ENCODE measurements at places on chromosomes 13 and 19. TPM values are rescaled to one million over a fixed set of nuclear protein-coding genes. Genes with fewer than 3 reads are reported as not detected.

ZNF417 gene
- 29.0 TPM for total RNA-seq

ZGLP1 gene
- 5.1 TPM for total RNA-seq

TBXA2R gene
- 0.47 TPM for total RNA-seq

SSC5D gene
- total RNA-seq, result 0.17 TPM

GNG8 gene
- 33.1 TPM for total RNA-seq

TM9SF2 gene
- 68.1 TPM for total RNA-seq

DNA sequence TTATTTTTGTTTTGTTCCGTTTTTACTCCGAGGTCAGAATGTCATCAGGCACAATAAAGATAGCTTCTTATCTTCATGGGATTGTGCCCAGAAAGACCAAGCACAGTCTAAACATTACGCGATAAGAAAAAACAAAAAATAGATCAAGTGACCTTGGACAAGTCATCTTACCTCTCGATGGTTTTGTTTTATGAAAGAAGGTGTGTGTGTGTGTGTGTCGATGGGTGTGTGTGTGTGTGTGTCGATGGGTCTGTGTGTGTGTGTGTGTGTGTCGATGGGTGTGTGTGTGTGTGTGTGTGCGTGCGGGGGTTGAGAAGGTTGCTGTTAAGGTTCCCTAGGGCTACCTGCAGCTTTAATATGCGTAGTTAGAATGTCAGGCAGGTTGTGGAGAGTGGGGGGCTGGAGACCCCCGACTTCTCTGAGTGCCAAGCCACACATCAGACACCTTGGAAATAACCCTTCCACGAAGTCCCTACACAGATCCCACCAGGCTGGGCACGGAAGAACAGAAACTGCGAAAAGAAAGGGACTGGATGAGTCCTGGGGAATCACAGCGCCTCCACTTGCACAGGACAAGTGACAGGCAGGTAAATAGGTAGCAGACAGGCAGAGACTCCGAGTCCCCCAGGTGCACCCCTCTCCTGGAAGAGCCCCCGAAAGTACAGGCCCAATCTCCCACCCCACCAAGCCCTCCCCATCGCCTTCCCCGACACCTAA is 458 bp upstream of the ATP8A2 start:
- H3K36me3 ChIP-seq, result no peaks in the 10 kb centered on the region
- H3K4me3 ChIP-seq, result peak overlapping the region; percentile 70
- H3K4me1 ChIP-seq, result peaks cover 20% of the 10 kb centered on the region
- DNase-seq, result no peak
- no peak overlapping the region for H3K27ac ChIP-seq
- peaks cover 56% of the 10 kb centered on the region for H3K27me3 ChIP-seq

GRCh38 chr13:58804832-58805231 is 1173.3 kb downstream of the PCDH17 start:
- no peak overlapping the region for H3K27ac ChIP-seq
- H3K4me1 ChIP-seq, result no peaks in the 10 kb centered on the region
- H3K36me3 ChIP-seq, result no peaks in the 10 kb centered on the region
- DNase-seq, result no peak

- no peak for DNase-seq
- no peak overlapping the region for H3K4me3 ChIP-seq
- no peak overlapping the region for H3K27ac ChIP-seq
- no peaks in the 10 kb centered on the region for H3K27me3 ChIP-seq
Observed at GRCh38 chr13:101727118-101727517, 274.6 kb downstream of the ITGBL1 start.

- H3K36me3 ChIP-seq, result peaks cover 44% of the 10 kb centered on the region
- peak; percentile 54 for DNase-seq
- no peaks in the 10 kb centered on the region for H3K27me3 ChIP-seq
- H3K27ac ChIP-seq, result peak overlapping the region; percentile 88
- no peak overlapping the region for H3K4me3 ChIP-seq
Observed at GRCh38 chr19:51607920-51608562, 22.2 kb downstream of the SIGLEC5 start.

- H3K36me3 ChIP-seq, result peaks cover 11% of the 10 kb centered on the region
- no peaks in the 10 kb centered on the region for H3K27me3 ChIP-seq
- H3K27ac ChIP-seq, result peak overlapping the region; percentile 63
- DNase-seq, result peak; percentile 37
Observed at GRCh38 chr19:19385896-19386869, 19.3 kb upstream of the GATAD2A start.

GRCh38 chr19:49071860-49072547 is 495 bp downstream of the KCNA7 start:
- no peak overlapping the region for H3K27ac ChIP-seq
- no peak for DNase-seq
- peaks cover 19% of the 10 kb centered on the region for H3K4me1 ChIP-seq
- H3K36me3 ChIP-seq, result no peaks in the 10 kb centered on the region

GRCh38 chr13:26459276-26460131 is 98.0 kb upstream of the WASF3 start:
- H3K36me3 ChIP-seq, result no peaks in the 10 kb centered on the region
- H3K27ac ChIP-seq, result no peak overlapping the region
- H3K27me3 ChIP-seq, result peaks cover 6% of the 10 kb centered on the region
- no peaks in the 10 kb centered on the region for H3K4me1 ChIP-seq

GRCh38 chr13:42539670-42540069 is 34.3 kb upstream of the TNFSF11 start:
- DNase-seq, result no peak
- H3K27me3 ChIP-seq, result no peaks in the 10 kb centered on the region
- H3K4me3 ChIP-seq, result no peak overlapping the region
- H3K36me3 ChIP-seq, result no peaks in the 10 kb centered on the region
- H3K27ac ChIP-seq, result no peak overlapping the region

GRCh38 chr19:36081894-36082293 is 27.2 kb downstream of the WDR62 start:
- DNase-seq, result no peak
- no peak overlapping the region for H3K4me3 ChIP-seq
- no peaks in the 10 kb centered on the region for H3K27me3 ChIP-seq
- peaks cover 2% of the 10 kb centered on the region for H3K36me3 ChIP-seq
- H3K4me1 ChIP-seq, result no peaks in the 10 kb centered on the region

GRCh38 chr13:44096901-44097300 is 217.2 kb downstream of the LACC1 start:
- peaks cover 1% of the 10 kb centered on the region for H3K27me3 ChIP-seq
- H3K4me1 ChIP-seq, result no peaks in the 10 kb centered on the region
